ENCODE measurements at places on chromosomes 3 and 15.

- no peak for DNase-seq
Observed at GRCh38 chr3:39144095-39144747, 9.2 kb downstream of the CSRNP1 start.

DNA sequence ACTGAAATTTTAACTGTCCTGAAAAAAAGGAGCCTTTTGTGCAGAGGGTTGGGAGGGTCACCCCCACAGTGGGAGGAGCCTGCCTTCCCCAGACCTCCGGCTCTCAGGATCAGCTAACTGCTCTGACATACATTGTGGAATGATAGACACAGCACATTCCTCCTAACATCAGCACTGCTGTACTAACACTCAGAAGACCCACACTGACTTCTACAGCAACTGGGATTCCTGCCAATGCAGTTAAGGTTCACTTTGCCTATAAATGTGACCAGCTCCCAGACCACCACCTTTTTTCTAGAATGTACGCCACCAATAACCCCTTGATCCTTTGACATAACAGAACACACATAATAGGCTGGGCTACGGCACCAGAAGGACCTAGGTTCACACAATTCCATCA lies 3.2 kb downstream of the CPEB1 start:
- DNase-seq: no peak

DNA sequence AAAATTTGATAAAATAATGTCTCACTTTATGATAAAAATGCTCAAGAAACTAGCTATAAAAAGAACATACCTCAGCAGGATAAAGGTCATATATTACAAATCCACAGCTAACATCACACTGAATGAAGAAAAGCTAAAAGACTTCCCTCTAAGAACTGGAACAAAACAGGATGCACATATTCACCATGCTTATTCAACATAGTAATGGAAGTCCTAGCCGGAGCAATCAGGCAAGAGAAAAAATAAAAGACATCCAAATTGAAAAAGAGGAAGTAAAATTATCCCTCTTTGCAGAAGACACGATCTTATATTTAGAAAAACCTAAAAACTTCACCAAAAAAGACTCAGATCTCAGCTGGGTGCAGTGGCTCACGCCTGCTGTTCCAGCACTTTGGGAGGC lies 34.0 kb downstream of the SENP7 start:
- DNase-seq: no peak

- DNase-seq: no peak
Observed at GRCh38 chr3:72004749-72005292, 219.9 kb upstream of the PROK2 start.

- DNase-seq: no peak
Observed at GRCh38 chr15:39777496-39777895, 5.1 kb downstream of the FSIP1 start.

DNA sequence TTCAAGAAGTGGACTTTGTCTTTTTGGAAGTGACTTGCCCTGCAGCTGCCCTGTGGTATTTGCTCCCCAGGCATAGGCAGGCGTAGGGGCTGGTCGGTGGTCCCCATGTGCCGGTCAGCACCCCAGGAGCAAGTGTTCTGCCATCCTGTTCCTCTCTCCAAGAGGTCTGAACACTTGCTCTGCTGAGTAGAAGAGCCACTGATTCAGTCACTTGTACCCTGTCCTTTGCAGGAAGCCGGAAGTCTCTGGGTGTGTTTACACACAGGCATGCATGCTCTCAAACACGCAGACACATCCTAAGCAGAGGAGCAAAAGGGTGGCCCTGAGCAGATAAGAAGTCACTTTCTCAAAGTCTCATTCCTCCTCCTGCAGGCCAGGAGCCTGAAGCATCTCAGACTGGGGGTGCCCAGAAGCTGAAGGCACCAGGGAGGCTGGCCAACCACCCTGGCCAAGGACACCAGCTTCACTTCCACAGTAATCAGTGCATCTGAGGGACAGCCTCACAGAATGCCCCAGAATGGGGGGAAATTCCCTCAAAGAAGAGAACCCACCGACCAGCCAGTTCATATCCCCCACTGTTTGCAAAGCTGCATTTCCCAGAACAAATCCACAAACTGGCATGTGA lies 88.7 kb upstream of the POMGNT2 start:
- DNase-seq: no peak

- DNase-seq: no peak
Observed at GRCh38 chr3:134871818-134872217, 76.8 kb downstream of the EPHB1 start.

DNA sequence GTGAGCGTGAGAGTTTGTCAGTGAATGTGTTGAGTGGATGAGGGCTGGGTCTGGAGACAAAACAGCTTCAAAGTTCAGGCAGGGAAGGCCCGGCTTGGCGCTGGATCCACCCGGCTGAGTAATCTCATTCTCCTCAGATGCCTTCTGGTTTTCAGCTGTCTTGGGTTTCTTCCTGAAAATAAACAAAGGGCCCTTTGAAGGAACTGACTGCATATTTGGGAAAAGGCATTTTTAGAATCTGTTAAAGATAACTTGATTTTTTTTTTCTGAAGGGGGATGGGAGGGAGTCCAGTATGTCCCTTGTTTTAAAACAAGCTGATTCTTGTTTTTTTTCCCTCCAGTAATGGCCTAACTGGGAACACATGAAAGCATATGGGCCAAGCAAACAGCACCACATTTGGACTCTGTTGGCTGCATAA lies 86.4 kb downstream of the TIGIT start:
- no peak for DNase-seq

DNA sequence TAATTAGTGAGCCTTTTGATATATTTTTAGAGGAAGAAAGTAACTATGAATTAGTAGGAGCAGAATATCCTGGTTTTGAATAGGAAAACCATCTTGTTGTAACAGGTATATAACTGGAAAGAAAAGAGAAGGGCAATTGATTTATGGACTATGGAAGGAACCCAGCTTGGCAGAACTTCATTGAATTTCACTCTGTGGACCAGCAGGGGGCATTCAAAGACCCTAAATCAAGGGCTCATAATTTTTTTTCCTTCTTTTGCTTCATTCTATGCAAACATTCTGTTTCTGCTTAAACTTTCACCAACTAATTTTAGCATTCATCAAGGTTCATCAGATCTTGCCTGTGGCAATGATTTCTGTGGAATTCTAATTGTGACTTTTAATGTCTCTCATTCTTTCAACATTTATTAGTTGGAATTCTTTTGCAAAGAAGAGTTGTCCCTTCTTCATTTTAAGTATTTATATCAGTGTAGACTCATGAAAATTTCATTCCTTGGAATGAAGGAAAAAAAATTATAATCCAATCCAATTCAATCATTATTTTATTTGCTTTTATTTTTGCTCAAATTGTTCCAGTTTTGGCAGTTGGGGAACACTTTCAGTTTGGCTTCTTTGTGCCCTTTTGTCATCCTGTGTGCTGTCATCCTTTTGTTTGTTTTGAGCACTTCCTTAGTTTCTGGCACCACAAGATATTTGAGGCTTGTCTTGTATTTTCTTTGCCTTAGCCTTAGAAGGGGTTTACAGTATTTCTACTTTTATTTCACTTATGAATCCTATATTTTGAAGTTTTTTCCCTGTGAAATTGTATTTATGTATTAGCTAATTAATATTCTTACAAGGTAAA lies 30.4 kb downstream of the NXPE3 start:
- no peak for DNase-seq

GRCh38 chr3:195171093-195171873 lies 99.7 kb downstream of the XXYLT1 start:
- no peak for DNase-seq

GRCh38 chr3:30352410-30353318 lies 253.7 kb upstream of the TGFBR2 start:
- no peak for DNase-seq

GRCh38 chr3:182259579-182259978 lies 533.7 kb upstream of the ATP11B start:
- no peak for DNase-seq

- no peak for DNase-seq
Observed at GRCh38 chr3:135169651-135170050, 374.6 kb downstream of the EPHB1 start.

DNA sequence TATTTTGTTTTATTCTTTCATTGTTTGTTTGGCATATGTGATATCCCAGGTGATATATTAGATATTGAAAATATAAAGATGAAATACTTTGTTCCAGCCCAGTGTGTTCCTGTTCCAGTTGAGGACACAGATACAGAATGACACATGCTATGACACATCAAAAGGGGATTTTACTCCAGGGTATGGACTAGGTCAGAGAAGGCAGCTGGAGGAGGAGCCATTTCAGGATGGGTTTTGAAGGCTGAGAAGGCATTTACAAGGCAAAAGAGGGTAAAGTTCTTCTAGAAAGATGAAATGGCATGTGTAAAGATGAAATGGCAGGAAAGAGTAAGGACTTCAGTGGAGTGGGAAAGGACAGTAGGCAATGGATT lies 163.8 kb downstream of the ZIC1 start:
- DNase-seq: no peak

GRCh38 chr3:30368978-30369377 lies 237.4 kb upstream of the TGFBR2 start:
- DNase-seq: no peak

- no peak for DNase-seq
Observed at GRCh38 chr3:56790016-56790821, 11.5 kb downstream of the ARHGEF3 start.

DNA sequence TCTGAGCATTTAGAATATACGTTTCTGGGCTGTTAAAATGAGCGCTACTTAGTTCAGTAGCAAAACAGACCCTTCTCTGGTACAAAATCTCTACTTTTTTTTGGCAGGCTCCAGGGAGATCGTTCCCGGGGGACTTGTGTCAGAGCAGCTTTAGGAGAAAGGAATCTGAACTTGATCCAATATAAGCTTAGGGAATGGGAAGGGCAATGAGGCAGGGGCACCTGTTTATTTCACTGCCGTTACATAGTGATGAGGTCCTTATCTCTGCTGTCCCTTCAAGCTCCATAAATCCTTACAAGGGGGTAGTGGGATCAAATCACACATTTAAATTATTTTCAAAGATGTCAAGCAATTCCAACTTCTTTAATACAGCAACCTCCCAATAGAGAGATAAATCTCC lies 128.7 kb upstream of the BNIP2 start:
- no peak for DNase-seq

GRCh38 chr3:195240939-195241338 lies 30.0 kb downstream of the XXYLT1 start:
- DNase-seq: no peak

DNA sequence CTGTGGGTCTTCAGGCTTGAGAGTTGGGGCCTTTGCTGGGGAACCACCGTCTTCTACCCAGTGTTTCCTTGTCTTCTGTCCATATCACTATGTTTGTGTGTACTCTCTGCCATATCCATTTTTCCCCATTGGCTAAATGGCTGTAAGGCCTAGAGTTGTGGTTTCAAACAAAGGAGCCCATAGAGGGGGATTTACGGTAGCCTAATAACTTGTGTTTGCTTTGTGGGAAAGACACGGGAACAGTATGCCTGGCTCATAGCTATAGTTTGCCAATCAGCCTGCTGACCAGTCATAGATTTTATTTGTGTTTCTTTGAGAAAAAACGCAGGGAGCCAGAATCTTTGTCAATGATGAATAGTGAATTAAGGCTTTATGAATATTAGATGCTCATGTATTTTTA lies 554.8 kb downstream of the NAALADL2 start:
- DNase-seq: no peak

- no peak for DNase-seq
Observed at GRCh38 chr3:119413603-119414280, 49.7 kb downstream of the TMEM39A start.

DNA sequence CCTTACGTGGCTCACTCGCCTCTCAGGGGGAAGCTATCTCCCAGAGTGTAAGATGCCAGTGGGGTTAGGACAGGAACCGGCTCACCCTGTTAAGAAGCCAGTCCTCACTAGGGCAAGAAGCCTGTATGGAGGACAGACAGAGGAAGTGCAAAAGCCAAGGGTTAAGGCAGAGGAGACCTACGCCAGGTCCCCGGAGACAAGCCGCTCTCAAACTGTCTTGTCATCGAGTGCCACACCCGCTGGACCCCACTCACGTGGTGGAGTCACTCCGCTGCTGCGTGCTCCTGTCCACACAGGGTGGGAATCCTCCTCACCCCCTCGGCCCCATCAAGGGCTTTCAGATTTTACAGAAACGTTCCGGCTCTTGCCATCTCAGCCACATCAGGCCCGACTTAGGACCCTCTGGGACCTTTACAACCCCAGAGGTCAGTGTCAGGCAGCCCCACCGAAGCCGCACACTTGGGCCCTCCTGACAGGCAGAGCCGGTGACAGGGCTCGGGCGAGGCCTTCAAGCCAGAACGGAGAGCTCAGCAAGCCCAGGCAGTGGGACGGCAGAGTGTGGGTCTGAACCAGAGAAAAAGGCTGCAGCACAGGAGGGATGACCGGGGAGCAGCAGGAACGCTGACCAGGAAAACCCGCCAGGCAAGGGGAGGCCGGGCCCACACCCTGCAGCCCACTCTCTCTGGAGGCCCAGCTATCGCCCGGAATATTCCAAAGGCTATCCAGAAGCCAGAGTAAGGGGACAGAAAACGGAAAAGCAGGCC lies 61.7 kb downstream of the XXYLT1 start:
- DNase-seq: no peak

- no peak for DNase-seq
Observed at GRCh38 chr3:104180906-104181305, 1185.8 kb upstream of the ALCAM start.

GRCh38 chr15:80893777-80894176 lies 95.8 kb downstream of the MESD start:
- DNase-seq: no peak

- no peak for DNase-seq
Observed at GRCh38 chr3:69871251-69871650, 128.3 kb upstream of the SAMMSON start.

DNA sequence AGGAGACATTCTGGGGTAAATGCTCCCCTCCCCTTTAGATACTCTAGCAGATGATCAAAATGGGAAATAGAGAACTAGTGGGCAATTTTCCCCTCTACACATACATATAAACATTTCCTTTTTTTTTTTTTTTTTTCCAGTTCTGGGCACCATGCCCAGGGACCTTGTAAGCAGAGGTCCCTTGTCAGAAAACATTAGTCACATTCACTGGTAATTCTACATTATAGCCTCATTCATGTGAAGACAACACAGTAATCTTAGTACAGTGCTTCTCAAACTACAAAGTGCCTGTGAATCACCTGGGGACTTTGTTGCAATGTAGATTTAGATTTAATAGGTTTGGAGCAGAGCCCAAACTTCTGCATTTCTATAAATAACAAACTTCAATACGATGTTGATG lies 60.1 kb upstream of the ACTC1 start:
- no peak for DNase-seq

DNA sequence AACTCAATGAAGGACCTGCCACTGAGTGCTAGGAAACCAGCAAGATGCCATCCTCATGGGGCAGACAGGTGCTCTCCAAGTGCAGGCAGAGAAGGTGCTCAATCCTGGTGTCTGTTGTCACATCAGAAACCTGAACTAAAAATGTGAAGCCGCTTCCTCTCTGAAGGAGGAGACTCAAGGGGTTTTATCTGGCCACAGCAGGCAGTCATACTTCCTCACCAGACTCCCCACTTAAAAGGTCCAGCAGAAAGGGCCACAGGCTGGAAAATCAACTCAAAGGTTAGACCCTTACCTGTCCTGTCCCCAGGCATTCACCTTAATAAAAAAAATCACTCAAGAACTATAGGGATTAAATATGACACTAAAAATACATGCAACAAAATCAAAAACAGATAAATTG lies 4.8 kb downstream of the CCDC12 start:
- no peak for DNase-seq

Data from NK-92 treated with Interleukin-12 subunit alpha and Interleukin-12 subunit beta, amount 100 ng/mL, for 24 hours (cell line).